ENCODE measurements at places on chromosomes 7 and 10.

DNA sequence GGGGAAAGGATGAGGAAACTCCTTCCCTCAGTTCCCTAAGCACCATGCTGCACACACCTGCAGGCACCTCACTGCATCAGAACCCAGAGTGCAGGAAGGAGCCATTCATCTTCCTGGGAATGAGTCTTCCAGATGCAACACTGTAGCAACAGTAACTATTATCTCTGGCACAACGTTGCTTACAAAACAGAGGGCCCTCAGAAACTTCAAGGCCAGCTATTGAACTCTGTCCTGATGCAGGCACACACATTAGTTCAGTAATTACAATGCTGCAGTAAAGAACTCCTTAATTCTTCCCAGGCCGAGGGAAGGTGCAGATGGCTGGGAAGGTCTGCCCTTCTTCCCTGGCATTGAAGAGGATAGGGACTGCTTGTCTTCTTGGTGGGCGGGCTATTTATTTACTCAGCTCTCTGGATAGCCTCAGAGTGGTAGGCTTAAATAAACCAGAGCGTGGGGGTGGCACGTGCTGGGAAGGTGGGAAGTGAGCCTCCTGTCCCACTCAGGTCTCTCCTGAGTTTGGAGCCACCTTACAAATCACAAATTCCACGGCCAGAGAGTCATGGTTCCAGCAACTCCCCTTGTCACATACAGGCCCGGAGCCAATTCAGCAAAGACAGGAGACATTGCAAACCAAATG lies 125.1 kb upstream of the JCAD start:
- DNase-seq: no peak

- DNase-seq: no peak
These were observed 253.2 kb upstream of the C7orf33 start for GRCh38 chr7:148337246-148337965.

DNA sequence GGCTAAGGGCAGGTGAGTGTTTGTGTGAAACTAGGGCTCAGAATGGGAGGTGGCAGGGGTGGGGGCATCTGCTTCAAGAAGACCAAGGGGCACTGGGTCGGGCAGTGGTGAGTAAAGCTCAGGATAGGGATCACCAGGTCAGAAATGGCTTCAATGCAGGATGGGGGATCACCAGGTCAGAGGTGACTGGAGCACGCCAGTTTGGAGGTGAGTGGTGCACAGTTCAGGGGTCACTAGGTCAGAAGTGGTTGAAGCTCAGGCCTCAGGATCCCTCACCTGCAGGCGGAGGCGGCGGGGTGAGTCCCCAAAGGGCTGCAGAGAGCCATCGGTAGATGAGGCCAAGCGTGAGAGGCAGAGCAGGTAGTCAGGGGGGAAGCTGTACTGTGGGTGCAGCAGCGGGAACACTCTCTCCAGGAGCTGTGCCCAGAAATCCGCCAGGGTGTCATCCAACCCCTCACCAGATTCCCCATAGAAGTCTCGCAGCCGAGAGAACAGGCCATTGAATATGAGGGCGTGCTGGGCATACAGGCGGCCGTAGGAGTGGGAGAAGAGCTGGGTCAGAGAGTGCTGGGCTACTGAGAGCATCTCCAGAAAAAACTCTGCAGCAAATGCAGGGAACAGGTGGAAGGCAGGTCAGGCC lies 1.8 kb downstream of the GPC2 start:
- DNase-seq: no peak

DNA sequence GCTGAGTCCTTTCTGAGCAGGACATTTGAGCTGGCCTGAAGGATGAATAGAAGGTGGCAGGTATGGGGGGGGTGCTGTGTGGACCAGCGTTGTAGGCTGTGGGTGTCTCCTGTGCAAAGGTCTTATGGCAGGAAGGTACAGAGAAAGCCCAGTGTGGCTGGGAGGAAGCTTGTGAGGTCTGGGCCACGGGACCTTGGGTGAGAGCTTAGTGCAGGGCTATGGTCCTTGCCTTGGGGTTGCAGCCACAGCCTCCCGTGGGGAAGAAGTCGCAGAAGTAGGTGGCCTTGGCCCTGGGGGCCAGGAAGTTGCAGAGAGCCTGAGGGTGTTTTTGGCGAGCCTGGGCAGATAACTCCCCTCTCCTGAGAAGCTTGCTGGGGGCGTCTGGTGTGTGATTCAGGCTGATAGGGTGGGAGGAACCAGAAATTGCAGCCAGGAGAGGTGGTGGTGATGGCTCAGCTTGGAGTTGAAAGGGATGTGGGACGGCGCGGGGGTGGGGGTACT lies 172.0 kb upstream of the TNRC18 start:
- DNase-seq: no peak

- DNase-seq: no peak
These were observed 30.4 kb upstream of the TARP start for GRCh38 chr7:38303866-38304265.

GRCh38 chr10:50968386-50969091 lies 83.1 kb upstream of the A1CF start:
- no peak for DNase-seq

GRCh38 chr7:47501406-47501805 lies 80.5 kb downstream of the TNS3 start:
- no peak for DNase-seq

- DNase-seq: no peak
These were observed 2.0 kb downstream of the HECW1 start for GRCh38 chr7:43114458-43114780.

DNA sequence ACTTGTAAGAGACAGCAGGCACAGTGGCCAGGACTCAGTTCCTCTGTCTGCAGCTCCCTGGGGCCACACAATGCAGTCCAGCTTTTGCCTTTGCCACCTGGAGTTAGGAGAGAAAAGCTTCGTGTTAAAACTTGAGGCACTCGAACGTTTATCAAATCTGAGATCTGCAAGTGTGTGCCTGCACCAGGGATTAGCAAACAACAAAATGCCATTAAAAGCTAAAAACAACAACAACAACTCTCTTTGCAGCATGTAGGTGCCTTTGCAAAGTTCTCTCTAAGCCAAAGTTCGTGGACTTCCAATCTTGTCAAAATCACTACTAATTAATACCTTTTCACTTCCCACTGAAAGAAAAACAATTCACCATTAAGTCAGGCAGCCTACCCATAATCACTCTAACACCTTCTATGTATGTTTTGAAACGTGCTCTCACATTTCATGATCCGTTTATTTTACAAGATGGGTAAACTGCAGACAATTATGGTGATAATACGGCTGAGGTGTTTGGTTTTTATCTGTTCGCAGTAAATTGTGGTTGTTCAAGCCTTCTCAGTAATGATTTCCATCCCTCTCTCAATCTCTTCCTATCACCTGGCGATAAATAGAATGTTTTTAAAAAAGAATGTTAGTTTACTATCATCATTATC lies 36.2 kb upstream of the SDK1 start:
- DNase-seq: peak; percentile 73

GRCh38 chr10:73803680-73804286 lies 7.6 kb downstream of the NDST2 start:
- no peak for DNase-seq

- no peak for DNase-seq
These were observed 94.5 kb upstream of the GSDME start for GRCh38 chr7:24851786-24852185.

- DNase-seq: no peak
These were observed 464.3 kb upstream of the NRP1 start for GRCh38 chr10:33798754-33799153.

GRCh38 chr7:5476001-5476400 lies 52.4 kb upstream of the TNRC18 start:
- DNase-seq: no peak

DNA sequence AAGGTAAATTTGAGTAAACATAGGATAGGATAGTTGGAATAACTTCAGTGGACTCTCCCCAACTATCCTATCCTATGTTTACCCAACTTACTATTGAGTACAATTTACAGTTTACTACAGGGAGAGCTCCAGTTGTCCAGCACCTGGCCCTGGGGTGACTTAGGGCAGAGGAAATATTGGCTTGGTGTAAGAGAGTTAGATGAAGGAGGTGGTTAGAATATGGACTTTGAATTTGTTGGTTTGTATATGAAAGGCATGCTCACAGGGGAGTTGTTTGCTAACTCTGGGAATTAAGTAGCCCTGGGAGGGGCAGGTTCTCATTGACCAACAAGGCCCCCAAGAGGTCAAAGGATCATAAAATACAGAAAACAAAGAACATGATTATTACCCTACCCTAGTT lies 497.7 kb downstream of the ARL4A start:
- no peak for DNase-seq

- no peak for DNase-seq
These were observed 276.2 kb downstream of the USP6NL start for GRCh38 chr10:11335167-11335652.

DNA sequence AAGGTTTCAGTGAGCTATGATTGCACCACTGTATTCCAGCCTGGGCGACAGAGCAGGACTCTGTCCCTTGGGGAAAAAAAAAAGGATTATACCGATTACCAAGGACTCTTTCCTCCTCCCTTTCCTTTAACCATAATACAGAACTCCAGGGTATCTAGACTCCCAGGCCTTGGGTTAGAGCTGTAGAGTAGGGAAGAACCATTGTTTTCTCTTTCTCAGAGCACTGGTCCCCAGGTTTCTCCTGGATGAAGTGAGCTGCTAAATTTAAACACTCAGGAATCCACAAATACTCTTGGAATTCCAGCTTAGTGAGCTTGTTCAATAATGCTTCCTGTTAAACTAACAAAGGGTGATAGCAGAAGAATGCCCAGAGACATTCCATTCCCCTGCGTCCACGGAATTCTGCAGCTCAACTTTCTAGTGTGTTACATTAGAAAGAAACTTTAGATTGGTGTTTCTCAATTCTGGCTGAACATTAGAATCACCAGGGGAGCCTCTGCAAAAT lies 14.6 kb upstream of the RPEL1 start:
- DNase-seq: no peak

DNA sequence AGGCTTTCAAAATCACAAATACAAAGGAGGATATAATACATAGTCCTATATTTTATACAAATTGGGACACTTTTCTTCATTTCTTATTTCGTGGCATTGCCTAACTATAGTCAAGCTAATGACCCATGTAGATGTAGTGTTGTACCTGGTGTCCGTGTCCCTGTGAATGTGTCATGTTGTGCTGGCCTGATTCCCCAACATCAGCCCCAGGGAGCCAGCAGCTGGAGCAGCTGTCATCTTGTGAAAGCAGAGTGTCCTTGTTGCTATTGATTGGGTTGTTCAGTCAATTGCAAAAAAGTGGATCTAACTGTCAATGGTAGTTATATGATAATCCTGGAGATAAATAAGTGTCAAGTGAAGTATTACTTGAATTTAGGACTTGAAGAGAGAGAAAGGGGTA lies 86.3 kb downstream of the KAT6B start:
- DNase-seq: no peak

GRCh38 chr7:13898957-13899670 lies 90.4 kb downstream of the ETV1 start:
- DNase-seq: no peak

DNA sequence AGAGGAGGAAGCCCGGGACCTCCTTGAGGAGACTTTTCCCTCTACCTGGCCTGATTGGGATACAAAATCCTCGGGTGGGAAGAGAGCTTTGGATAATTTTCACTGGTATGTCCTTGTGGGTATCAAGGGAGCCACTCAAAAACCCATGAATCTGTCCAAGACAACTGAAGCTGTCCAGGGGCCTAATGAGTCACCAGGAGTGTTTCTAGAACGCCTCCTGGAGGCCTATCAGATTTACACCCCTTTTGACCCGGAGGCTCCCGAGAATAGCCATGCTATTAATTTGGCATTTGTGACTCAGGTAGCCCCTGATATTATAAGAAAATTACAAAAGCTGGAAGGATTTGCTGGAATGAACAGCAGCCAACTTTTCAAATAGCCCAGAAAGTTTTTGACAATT lies 38.6 kb downstream of the ZNF25 start:
- no peak for DNase-seq

DNA sequence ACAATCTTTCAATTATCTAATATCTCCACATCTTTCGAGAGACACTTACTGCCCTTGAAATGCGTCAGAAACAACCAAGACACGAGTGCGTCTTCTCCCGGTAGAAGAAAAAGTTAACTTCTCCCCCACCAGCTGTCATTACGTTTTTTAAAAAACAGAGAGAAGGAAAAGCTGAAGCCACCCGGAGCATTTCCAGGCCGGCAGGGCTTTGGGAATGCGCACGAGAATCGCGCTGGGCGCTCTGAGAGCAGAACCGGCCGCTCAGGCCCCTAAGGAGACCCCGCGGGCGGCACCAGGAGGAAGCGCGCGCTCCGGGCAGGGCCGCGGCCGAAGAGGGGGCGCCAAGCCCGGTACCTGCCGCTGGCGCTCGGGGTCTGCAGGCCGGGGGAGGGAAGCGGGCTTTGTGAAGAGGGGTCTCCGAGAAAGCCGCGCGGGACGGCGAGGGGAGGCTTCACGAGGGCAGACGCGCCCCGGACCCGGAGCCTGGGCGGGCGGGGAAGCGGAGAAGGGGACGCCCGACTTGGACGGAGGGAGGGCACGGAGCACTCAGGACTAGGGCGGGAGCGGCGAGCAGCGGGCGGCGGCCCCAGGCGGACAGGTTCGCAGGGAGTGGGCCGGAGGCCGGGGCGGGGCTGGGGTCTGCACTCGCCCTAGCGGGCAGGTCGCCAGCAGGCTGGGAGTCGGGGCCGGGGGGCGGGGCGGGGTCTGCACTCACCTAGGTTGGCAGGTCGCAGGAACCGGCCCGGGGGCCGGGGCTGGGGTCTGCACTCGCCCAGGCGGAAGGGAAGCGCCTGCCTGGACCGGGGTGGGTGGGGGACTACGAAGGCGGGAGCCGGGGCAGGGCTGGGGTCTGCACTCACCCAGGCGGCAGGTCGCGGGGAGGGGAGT lies 932 bp downstream of the ESYT2 start:
- DNase-seq: no peak

DNA sequence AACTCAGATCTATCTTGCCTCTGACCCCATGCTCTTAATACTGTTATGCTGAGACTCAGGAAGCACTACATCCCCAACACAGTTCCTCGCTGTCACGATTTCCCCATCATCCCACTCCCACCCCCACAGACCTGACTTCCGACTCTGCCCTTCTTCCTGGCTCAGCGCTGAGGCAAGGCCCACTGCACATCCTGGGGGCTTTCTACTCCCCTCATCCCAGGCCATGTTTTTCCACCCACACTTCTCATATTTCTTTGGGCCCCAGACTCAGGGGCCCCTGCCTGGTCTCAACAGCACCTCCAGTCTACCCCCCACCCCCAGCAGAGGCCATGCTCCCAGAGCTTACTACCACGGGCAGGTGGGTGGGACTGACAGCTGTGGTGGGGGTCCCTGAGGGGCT lies 7.7 kb upstream of the NDST2 start:
- DNase-seq: no peak

- DNase-seq: no peak
These were observed 71.0 kb downstream of the DLG5 start for GRCh38 chr10:77855404-77856155.

GRCh38 chr7:8146106-8146787 lies 115.7 kb downstream of the ICA1 start:
- no peak for DNase-seq
